ENCODE measurements at places on chromosomes 12 and 14.

GRCh38 chr14:64800000-64800399 lies 79.7 kb downstream of the SPTB start:
- DNase-seq, result no peak

GRCh38 chr14:88258021-88258420 lies 65.0 kb downstream of the KCNK10 start:
- no peak for DNase-seq

DNA sequence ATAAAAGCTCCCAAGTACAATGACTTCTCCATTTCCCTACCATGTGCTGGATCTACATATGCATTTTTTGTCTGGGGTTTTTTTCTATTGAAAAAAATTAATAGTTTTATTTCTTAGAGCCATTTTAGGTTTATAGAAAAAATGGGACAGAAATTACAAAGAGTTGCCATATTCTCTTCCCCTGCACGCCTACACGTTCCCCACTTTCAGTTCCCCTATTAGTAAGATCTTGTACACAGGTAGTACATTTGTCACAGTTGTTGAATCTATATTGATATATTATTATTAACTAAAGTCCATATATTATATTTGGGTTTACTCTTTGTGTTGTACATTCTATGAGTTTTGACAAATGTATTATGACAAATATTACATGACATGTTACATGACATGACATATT lies 35.7 kb downstream of the SIX6 start:
- no peak for DNase-seq

DNA sequence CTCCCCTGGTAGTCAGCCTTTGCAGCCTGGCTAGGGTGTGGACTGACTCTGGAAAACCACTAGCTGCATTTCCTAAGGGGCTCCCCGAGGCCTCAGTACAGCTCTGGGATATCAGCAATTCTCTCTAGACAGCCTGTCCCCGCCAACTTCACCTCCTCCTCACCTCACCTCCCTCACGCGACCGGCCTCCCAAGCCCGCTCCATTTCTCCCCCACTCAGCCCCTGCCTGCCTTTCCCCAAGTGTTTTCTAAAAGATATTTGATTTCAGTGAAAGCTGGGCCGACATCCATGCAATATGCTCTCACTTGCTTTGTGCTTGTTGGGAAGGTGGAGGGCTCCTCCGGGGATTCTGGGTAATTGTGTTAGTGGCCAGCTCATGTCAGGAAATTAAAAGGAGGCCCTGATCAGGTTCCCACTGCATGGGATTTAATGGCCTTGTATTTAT lies 91.8 kb downstream of the ESRRB start:
- no peak for DNase-seq

GRCh38 chr12:32302218-32303173 lies 96.9 kb upstream of the FGD4 start:
- DNase-seq, result no peak

- no peak for DNase-seq
These were observed at the start of gene BDKRB2 for GRCh38 chr14:96204151-96205058. Gene BDKRB2, plus strand, starts transcription at chr14:96204839. Its CDS starts 32,269 bp downstream, at chr14:96237108.

- DNase-seq, result no peak
These were observed 1.9 kb downstream of the BRI3BP start for GRCh38 chr12:124995200-124995961.

DNA sequence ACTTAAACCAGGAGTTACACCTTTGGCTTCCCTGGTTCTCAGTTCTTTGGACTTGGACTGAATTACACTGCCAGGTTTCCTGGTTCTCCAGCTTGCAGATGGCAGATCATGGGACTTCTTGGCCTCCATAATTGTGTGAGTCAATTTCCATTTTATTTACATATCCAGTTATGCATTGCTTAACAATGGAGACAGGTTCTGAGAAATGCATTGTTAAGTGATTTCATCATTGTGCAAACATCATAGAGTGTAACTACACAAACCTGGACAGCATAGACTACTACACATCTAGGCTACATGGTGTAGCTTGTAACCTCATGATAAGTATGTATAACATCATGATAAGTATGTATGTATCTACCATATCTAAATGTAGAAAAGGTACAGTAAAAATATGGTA lies 276.1 kb upstream of the BTG1 start:
- DNase-seq, result no peak

All from effector CD8-positive, alpha-beta T cell (primary cell).